ENCODE measurements at places on chromosomes 2 and 18.

DNA sequence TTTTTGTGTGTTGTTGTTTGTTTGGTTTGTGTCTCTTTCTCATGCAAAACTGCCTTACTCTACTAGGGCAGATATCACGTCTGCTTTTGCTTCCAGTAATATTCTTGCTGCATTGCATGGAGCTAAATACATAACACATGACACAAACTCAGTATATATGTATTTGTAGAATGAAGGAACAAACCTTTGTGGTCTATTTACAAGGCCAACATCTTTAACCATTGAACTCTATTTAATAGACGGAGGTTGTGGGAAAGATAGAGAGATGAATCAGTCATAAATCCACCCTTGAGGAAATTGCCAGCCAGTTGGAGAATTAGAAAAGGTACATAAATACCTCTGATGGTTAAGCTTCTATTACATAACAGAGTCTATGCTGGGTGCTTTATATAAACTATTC is 26.0 kb upstream of the IL1RL1 start:
- no peak for DNase-seq

DNA sequence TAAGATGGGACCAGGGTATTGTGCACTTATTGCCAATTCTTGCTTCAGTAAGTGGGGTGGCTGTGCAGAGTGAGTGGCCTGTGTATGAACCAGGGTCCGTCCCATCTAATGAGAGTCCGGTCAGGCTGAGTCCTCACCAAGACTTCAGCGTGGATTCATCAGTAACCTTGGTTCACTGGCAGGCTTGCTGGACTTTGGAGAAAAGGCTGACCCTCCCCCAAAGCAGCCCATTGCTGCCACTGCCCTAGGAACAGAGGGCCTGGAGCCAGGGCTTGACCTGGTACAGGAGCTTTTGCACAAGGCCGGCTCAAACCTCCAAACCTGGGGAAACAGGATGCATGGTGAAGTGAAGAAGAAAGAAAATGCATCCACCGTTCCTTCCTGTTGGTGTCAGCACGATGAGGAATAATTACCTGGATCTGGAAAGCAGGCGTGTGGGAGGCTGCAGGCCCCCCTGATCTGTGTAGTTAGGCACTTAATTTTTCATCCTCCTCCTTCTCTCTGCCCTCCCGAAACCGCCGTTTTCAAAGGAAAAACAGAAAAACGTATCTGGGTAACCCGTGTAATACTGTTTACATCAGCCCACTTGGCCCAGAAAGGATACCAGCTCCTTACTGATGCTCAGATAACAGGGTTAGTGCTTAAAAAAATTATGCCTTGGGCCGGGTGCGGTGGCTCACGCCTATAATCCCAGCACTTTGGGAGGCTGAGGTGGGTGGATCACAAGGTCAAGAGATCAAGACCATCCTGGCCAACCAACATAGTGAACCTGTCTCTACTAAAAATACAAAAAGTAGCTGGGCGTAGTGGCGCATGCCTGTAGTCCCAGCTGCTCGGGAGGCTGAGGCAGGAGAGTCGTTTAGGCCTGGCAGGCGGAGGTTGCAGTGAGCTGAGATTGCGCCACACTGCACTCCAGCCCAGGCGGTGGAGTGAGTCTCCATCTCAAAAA is 147.7 kb downstream of the TGIF1 start:
- DNase-seq = no peak

- DNase-seq = no peak
These were observed 21.2 kb upstream of the IL1A start for GRCh38 chr2:112805542-112805941.

- DNase-seq = no peak
These were observed 107.5 kb downstream of the STK39 start for GRCh38 chr2:168139852-168140251.

DNA sequence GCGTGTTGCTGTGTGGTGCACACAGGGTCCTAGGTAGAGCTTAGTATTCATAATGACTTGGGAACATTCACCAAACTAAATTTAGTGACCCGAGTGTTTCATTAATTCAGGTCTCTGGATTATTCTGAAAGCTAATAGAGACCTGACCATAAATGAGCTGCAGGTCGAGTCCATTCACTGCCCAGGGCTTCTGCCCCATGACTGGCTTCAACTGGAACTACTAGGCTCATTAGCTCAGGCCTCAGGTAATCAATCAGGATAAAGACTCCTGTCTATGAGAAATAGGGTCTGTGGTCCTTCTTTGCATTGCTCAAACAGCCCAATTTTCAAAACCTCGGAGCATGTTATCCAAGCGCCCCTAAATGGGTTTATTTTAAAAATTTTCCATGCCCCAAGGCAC is 30.0 kb upstream of the OTOF start:
- DNase-seq = no peak

GRCh38 chr2:195659114-195659513 is 2.1 kb downstream of the SLC39A10 start:
- DNase-seq = no peak

- DNase-seq = no peak
These were observed 6.0 kb upstream of the SLC39A10 start for GRCh38 chr2:195651046-195651445.

GRCh38 chr2:61543062-61543461 is 4.9 kb upstream of the XPO1 start:
- no peak for DNase-seq

DNA sequence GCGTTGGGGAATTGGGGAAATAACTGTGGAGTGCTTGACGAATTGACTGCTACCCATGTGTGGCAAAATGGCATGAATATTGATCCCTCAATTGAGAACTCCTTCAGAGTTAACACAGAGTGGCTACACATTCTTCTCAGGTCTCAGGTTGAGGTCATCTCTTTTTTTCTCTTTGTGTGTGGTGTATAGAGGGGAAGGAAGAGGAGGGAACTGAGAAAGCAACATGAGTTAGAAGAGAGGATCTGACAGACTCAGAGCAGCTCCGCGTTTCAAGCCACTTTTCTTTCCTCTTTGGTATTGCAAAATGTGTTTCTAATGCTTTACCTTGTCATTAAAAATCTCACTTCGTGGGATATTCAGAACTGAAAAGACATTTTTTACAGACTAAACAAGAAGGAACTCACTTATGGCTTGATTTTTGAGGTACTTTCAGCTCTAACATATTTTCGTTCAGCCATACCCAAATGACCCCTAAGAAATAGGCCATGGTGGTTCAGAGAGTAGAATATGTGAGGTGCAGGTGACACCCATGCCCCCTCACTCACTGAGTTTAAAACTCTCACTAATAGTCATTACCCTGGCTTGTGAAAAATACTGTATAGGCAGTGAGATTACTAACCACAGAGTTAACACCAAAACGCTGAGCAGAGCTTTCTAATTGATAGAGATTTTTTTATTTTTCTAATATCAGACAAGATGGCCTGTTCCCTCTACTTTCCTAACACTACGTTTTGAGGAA is 22.5 kb downstream of the STAT4 start:
- DNase-seq = no peak

DNA sequence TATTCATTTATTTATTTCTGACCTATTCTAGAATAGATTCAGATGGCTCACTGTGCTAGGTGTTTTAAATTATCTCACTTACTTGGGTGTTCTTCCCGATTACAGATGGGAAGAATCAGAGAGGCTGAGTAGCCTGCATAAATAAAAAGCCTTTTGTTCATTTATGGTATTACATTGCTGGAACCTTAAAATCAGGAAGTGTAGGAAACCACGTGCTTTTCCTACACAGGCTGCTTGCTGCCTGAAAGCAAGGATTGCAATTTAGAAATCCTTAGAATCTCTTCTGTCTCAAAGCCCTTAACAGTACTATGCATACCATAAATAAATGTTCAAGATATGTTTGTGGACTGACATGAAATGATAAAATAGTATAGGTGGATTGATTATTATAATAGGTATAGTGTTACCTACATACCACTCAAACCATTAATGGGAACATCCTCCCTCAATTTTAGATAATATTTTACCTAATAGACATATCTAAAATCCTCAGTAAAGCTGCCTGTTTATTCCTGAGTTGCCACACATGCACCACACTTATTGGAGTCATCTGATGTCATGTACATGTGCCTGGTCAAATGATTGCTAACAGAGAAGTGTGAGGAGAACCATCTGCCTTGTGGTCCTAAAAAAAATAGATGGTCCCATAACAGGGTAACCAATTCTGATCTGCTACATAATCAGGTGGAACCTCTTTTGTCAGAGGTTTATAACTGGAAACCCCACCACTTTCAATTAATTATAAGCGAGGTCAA is 73.5 kb upstream of the C2orf15 start:
- DNase-seq = no peak

GRCh38 chr2:201696151-201696659 is 2.2 kb downstream of the MPP4 start:
- DNase-seq = no peak

DNA sequence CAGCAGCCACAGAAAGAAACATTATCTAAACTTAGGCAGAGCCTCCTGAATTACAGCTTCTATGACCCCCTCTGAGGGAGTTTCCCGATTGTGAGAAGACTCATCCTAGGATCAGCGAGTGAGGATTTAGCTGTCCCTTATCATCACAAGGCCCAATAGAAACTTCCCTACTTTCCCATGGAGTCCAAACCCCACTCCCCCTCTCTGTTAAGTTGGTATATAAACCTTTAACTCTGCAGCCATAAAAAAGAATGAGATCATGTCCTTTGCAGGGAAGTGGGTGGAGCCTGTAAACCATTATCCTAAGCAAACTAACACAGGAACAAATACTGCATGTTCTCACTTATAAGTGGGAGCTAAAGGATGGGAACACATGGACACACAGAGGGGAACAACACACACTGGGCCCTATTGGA is 78.8 kb downstream of the MYL12B start:
- no peak for DNase-seq

DNA sequence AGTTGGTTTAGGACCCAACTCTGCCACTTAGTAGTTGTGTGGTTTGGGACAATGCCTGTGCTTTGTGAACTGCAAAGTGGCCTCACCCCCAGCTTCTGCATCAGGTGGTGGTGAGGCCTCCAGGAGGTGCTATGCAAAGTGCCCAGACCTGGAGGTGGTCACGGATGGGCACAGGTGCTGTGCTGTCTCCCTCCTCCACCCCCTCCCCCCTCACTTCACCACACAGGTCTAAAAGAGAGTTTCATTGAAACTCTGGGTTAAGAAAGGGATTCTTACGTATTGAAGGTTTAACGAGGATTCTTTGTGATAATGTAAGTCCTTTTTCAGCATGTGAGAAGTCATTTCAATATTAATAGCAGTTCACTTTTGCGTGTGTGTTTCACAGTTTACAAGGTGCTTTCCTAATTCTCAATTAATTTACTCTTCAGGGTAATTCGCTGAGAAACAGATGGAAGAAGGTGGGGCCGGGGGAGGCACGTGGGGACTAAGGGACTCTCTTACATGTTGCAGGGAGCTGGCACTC is 369.9 kb downstream of the LPIN1 start:
- no peak for DNase-seq

GRCh38 chr18:78979730-78980278 is at the start of gene SALL3:
Gene SALL3 (plus strand): TSS chr18:78979818. CDS start chr18:78980275, 457 bp downstream.
- no peak for DNase-seq

DNA sequence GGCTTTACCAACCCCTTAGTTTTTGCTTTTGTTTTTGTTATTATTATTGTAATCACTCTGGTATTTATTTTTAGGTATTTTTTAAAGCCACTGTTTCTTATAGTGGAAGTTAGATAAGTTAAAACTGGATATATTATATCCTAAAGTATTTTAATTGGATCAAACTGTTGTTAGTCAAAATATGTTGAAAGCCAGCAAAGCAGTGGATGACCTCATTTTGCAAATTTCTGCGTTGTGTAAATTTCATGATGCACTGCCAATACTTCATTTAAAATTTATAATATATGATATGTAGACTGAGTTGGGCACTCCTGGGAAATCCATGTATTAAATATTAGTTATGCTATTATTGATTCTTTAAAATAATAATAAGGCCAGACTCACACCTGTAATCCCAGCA is 661.7 kb upstream of the NRXN1 start:
- no peak for DNase-seq

- DNase-seq = no peak
These were observed 12.8 kb downstream of the SPEG start for GRCh38 chr2:219447242-219448098.

GRCh38 chr2:5042666-5043440 is 649.3 kb upstream of the SOX11 start:
- no peak for DNase-seq

DNA sequence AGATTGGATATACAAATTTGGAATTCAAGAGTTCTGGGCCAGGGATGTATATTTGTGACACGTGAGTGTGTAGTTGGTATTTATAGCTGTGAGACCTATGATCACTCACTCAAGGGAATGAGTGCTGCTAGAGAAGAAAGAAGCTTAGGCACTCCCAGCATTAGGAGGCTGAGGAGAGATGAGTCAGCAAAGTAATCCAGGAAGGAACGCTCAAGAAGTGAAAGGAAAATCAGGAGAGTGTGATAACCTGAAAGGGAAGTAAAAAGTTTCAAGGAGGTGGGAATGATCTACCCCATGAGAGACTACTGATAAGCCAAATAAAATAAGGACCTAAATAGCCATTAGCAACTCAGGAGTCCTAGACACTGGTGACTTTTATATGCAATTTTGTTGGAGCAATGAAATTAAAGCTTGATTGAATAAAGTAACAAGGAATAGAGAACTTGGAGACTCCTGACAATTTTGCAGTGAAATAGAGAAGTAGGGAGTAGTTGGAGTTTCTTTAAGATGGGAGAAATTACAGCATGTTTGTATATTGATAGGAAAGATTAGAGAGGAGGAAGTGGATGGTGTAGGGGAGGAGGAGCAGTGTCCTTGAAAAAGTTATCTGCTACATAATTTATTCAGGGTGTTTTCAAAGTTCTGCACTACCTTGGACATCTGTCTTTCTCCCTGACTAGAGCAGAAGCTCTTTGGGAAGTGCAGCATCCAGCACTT is 89.9 kb downstream of the UBE2E3 start:
- DNase-seq = no peak

- DNase-seq = no peak
These were observed 271.8 kb downstream of the ZNF521 start for GRCh38 chr18:25080211-25080610.

GRCh38 chr2:157326698-157327097 is 1.1 kb upstream of the ERMN start:
- DNase-seq = no peak

DNA sequence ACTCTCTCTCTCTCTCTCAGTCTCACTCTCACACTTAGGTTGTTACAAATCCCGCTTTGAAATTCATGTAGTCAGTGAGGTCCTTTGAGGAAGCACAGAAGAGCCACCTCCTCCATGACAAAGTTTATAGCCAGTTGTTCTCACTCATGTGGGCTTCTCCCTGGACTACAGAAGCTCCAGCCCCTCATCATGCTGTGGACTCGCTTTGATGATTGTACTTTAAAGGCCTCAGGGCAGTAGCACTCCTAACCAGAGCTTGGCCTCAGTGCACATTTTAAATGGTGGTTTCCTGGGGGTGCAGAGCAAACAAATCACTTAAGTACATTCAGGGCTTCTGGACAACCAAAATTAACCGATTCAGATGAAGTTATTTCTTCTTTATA is 115.7 kb downstream of the MTCL1 start:
- DNase-seq = no peak

- no peak for DNase-seq
These were observed 95.7 kb downstream of the MYCN start for GRCh38 chr2:16035747-16036745.

DNA sequence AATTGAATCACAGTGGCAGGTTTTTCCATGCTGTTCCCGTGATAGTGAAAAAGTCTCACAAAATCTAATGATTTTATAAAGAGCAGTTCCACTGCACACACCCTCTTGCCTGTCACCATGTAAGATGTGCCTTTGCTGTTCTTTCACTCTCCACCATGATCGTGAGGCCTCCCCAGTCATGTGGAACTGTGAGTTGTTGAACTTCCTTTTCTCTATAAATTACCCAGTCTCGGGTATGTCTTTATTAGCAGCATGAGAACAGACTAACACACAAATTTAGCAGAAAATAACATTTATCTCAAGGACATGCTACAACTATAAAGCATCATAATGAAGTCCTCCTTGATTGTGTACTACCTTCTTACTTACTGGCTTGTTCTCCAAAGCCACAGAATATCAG is 1526.0 kb downstream of the LRP1B start:
- no peak for DNase-seq
